ENCODE measurements at places on chromosomes 12 and 14. TPM values are rescaled to one million over a fixed set of nuclear protein-coding genes. Genes with fewer than 3 reads are reported as not detected.

GRCh38 chr12:19749906-19750574, 310.7 kb downstream of the AEBP2 start:
- no peak for ATAC-seq

GRCh38 chr14:61516118-61516743, 179.1 kb upstream of the HIF1A start:
- ATAC-seq, result no peak

DNA sequence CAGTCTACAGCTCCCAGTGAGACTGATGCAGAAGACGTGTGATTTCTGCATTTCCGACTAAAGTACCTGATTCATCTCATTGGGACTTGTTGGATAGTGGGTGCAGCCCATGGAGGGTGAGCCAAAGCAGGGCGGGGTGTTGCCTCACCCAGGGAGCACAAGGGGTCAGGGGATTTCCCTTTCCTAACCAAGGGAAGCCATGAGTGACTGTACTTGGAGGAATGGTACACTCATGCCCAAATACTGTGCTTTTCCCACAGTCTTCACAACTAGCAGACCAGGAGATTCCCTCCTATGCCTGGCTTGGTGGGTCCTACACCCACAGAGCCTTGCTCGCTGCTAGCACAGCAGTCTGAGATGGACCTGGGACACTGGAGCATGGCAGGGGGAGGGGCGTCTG, 21.0 kb upstream of the ABCC9 start:
- ATAC-seq, result no peak

DNA sequence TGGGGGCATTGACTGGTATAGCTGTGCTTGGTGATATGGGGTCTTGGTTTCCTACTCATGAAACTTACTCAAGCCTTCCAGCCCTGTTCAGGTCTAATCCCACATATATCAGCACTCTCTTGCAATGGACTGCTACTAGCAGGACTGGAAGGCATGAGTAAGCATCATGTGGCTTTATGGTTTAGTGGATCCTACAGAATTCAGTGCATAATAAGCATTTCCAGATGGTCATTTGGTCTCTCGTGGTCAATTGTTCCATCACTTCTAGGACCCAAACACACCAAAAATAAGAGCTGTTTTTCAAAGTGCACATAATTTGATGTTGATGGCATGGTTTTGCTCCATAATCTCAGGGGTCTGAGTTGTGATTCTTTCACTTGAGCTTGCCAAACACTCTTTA, 114.4 kb downstream of the LMNTD1 start:
- no peak for ATAC-seq

DNA sequence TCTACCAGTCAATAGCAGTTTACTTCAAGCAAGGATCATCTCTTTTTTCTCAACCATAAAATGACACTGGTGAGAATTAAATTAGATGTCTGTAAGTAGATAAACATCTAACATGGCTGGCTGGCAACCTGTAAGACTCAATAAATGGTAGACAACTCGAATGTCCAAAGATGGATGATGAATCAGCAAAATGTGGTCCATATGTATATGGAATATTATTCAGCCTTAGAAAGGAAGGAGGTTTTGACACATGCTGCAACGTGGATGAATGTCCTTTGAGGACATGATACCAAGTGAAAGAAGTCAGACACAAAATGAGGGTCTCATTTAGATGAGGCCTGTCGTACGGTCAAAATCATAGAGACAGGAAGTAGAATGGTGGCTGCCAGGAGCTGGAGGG, 46.2 kb downstream of the SPRING1 start:
- ATAC-seq, result no peak

DNA sequence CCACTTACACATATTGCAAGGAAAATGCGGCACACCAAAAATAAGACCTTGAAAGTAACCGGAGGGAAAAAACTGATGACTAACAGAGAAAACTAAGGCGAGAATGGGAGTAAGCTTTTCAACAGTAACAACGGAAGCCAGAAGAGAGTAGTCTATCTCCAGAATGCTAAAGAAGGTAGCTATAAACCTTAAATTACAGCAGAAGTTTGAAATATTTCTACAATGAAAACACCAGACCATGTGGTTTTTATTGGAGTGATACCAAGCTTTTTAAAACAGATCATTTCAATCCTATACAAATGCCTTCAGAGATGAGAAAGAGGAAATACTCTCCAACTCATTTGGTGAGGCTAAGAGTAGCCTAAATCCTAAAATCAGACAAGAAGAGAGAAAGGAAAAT, 209.5 kb downstream of the ANO6 start:
- no peak for ATAC-seq

DNA sequence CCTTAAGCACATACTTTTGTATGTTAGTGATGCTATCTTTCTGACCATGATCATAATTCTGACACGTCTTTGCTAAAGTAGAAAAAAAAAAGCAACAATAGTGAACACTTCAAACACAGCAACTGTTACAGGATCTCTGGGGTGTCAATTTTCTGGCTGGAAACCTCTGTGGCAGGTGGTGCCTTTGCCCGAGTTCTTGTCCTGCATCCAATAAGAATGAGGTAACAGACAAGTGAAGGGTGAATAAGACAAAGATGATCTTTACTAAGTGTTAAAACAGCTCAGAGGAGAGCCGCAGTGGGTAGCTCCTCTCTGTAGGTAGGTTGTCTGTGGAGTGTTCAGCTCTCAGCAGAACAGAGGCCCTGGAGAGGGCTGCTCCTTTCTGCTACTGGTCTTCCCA, 20.9 kb upstream of the PLBD1 start:
- ATAC-seq, result no peak

OVCH1 gene
- total RNA-seq, result not detected

SLC25A47 gene
- not detected for total RNA-seq

All from esophagus mucosa (tissue), 1 donor.